ENCODE measurements at places on chromosomes 5 and 9.
A peak's percentile ranks its signal among the peaks of the same experiment; 100 is the strongest.

DNA sequence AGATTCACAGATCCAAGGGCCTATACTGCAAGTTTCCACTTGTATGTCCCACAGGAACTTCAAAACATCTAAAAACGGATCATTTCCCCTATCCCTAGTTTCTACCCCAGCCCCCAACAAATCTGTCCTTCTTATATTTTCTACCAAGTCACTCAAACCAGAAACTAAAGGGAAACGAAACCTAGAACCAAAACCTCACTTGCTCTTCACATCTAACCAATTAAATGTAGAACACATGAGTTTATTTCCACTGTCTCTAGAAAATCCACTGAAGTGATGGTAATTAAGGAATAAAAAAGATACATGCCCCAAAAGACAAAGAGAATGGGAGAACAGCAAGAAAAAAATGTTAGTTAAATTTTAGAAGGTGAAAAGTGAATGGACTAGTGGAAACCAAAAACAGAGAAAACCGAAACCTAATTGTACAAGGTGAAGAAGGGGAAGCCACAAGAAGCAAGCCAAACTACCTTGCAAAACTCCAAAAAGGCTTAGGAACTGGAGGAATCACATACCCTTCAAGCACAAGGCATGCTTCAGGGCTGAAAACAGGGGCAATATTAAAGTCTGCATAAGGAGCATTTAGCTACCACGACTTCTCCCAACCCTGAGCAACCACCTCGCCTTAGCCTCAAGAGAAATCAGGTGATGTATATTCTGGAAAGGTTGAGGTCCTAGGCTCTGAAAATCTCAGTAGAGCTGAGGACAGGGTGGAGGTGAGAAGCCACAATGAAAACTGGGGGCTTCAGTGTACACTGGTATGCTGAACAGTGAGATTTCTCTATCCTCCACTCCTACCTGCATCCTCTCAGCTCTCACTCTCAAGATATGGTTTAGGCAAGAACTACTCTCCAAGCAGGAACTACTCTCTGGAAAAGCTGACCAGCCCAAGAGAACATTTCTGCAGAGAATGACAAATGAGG lies 11.1 kb downstream of the SMU1 start:
- no peak for DNase-seq

DNA sequence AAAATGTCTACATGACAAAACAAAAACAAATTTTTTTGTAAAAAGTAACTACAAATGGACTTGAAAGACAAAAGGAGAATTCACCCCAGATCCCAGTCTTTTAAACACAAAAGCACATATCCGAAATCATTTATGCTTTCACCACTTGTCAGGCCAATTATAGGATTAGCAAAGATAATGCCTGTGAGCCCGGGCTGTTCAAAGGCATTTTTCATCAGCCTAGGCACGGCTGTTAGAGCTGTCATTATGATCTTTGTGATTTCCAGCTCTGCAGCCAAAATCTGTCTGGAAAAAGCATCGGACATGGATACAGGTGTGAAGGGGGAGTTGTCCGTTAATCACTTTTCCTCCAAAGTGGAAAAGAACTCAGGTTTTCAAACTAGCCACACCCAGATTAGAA lies 23.6 kb upstream of the RAB14 start:
- DNase-seq: peak; percentile 56

DNA sequence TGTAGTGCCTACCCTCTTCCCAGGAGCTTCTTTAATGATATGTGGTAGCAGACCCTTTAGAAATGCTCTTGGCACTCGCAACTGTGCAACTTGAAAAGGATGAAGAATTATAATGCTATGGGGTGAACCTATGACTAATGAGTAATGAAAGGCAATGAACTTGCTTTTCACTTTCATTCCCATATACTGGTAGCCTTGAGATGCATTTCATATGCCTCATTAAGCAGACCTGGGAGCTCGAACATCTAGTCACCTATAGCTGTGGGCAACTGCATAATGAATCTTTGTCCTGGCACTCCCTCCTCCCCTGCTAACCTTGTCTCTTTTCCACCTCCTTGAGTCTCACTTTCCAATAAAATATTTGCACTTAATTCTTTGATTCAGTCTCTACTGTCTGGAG lies 605.9 kb upstream of the DAB2 start:
- no peak for DNase-seq

DNA sequence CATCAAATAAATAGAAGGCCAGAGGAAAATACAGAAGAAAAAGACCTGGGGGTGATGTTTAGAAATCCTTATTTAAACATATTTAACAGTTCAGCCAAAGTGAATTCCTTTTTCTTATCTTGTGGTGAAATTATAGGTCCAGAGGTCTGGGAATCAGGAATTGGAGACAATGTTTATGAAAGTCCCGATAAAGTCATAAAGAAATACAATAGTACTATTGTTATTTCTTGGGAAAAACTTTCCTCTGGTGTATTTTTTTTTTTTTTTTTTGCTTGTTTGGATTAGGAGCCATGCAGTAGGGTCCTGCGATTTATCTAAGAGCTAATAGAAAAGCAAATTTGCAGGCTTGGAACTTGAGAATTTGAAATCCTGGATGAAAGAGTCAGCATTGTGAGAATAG lies 426 bp downstream of the C7 start:
- no peak for DNase-seq

DNA sequence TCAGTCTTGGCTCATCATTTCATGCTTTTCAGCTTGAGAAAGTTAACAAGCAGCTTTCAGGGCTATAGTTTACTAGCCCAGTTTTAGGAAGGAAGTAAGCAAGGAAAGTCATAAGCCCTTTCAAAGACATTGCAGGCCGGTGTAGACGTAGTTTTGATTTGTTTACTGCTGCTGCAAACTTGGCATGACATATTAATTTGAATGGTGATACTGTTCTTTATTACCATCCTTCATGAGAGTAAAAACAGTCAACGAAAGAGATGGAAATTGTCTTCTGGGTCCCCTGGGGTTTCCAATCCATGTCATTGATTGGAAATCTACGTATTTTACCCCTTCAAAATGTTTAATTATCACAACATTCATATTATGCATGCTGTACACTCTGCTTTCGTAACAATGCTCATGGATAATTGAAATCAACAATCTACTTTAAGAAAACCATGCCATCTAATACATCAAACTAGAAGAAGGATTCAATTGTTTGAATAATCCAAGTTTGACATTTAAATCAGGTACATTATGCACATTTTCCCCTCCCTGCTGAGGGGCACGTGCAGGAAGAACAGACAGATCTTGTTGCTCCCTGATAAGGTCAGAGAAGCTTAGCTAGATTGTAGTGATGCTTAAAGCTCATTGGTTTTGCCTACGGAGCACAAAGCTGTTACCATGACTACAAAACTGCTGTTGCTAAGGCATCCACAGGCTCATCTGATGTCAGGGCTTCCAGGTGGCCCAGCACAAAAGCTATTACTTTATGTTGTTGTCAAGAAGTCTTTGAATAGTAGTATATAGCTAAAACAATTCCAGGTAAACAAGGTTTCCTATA lies 139.9 kb upstream of the PRLR start:
- no peak for DNase-seq

- DNase-seq: no peak
Observed at GRCh38 chr5:67910546-67910945, 305.0 kb upstream of the PIK3R1 start.

DNA sequence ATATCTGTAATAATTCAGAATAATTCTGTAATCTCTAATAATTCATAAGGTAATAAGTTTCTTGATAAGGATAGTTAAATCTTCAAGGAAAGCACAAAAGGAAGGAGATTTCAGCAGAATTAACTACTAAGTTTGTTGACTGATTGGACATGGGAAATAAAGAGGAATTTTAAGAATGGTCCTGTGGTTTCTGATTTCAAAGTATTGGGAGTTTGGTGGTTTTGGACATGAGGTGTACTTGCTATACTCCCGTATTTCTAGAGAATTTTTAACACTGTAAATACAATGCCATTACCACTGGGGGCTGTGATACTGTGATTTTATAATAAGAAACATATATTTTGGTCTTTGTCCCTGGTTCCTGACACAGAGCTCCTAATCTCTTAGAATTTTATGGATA lies 123.9 kb downstream of the UNC13B start:
- no peak for DNase-seq

- DNase-seq: no peak
Observed at GRCh38 chr9:112087506-112087905, 87.6 kb downstream of the SUSD1 start.

GRCh38 chr9:107218829-107219485 lies 64.1 kb upstream of the RAD23B start:
- DNase-seq: no peak

- DNase-seq: no peak
Observed at GRCh38 chr9:88574953-88575352, 40.0 kb downstream of the NXNL2 start.

DNA sequence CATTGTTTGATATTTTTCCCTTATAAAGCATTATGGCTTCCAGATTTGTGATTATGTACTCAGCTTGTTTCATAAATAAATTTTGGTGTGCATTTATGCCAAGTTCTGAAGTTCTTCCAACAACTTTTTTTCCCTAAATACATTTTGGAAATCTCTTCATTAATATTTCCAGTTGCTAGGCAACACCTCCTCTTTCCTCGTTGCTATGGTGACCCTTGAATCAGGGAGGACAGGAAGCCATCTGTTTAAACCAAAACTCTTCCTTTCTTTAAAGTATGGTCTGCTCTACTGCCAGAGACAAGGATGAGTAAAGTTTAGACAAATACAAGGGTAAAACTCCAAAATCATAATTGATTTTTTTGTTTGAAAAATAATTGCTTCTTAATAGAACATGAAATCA lies 779.3 kb downstream of the CDH9 start:
- DNase-seq: peak; percentile 15

DNA sequence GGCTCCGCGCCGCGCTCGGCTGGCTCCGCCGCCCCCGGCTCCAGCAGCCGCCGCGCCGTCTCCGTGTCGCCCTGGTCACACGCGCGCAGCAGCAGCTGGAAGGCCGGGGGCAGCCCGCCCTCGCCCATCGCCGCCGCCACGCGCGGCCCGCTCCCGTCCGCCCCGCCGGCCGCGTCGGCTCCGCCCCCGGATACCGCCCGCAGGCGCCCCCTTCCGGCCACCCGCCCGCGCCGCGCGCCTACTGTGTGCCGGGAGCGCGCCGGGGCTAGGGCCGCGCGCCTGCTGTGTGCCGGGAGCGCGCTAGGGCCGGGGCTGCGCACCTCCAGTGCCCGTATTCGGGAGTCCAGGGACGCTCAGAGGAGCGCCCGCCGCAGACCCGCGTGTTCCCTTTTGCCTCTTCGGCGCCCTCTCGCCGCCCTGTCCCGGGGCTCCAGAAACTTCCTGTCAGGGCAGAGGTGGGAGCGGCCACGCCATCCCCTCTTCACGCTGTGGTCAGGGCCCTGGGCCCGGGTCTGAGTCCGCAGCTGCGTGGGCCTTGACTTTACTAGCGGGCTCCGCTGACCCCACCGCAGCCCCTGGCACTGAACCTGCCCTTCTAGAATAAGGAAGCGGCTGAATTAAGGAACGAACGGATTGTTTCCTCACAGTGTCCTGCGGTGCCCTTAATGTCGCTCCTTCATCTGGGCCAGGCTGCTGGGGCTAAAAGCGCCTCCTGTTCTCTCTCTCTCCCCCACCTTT lies at the start of gene ANKS6:
ANKS6 (minus strand) TSS at position 192 of the 738 bp plus-strand sequence; CDS start at position 128, 64 bp downstream.
- peak; percentile 69 for DNase-seq

- no peak for DNase-seq
Observed at GRCh38 chr9:76895186-76895585, 10.7 kb downstream of the PRUNE2 start.

Measured in NCI-H2081 (cell line).